ENCODE measurements at places on chromosomes 11 and 22.

- no peak for DNase-seq
These were observed 1526.5 kb downstream of the LRRC4C start for GRCh38 chr11:39932966-39933365.

DNA sequence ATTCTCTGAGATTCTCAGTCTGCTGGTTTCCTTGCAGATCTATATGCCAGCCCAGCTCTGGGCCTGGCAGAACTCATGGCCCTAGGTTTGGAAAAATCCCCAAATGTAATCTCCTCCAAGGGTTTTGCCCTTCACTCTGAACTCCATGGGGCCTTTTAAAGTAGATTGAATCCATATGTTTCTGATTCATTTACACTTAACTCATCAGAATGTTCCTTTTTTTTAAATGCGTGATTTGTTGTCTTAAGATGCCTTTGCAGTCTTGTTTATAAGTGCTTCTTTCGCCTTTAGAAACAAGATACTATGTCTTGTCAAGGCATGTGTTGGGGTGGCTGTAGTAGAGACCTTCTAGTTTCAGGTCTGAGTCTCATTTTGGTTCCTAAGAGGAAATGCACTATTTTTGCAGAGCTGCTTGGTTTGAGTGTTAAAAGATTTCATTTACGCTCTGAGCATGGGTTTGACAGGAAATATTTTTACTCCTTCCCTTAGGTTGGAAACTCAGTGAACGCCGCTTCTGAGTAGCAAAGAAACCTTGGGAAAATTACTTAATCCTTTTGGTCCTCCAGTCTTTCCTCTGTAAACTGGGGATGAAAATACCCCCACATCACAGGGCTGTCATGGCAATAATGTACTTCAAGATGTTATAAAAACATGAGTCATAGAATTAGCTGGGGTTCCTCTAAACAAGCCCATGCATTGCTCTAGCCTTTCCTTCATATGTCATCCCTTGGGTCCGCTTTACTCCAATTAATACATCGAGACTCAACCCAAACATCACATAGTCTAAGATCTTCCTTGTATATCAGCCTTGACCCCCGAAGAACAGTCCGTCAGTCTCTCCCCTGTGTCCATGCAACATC, 83.5 kb downstream of the SNX19 start:
- DNase-seq: no peak

- DNase-seq: no peak
These were observed at the start of gene MMP8 for GRCh38 chr11:102724904-102725500. TSS of gene MMP8 (minus strand) at chr11:102724954. CDS start at chr11:102724855, 99 bp downstream.

DNA sequence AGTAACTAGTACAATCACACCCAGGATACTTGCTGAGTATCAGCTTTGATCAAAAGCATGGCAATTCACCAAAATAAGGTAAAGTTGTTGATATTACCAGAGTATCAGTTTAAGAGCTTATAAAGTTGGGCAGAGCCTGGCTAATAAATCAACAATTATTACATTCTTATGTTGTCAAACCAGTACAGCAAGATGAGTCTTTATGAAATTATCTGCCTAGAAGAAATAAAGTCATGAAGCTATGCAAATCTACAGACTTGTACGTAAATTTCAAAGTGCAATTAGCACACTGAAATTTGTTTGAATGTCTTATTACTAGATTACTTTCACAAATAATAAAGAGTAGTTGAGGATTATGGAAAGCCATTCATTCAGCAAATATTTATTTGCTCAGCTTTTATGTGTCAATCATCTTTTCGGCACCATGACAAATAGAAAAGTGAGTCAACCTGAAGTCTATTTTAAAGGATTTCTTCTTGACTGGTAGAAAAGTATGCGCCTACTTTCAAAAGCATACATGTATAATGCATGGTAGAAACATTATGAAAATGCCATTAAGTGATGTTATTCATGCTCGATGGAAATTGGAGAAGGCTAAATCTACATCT, 5.0 kb upstream of the ANO3 start:
- no peak for DNase-seq

DNA sequence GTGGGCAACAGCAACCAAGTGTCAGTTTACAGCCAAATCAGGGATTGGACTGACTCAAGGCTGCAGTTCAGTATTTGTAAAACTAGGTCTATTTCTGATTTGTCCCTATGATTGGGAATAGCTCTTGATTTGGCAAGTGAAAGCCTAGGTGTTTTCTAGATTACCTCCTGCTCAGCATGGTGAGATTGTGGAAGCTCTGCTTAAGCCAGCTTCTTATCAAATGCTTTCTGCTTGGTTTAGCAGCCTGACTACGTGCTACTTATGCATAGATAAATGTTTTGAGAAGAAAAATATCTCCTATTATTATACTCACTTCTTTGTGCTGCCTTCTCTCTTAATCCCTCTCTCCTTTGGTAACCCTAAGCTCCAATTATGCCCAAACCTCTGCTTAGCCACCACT, 86.3 kb upstream of the AMOTL1 start:
- DNase-seq: no peak

- DNase-seq: no peak
These were observed 315.2 kb downstream of the BLID start for GRCh38 chr11:121800731-121801393.

Measured in NCI-H1417 treated with DMSO at 0.1 percent for 48 hours (cell line).